ENCODE measurements at places on chromosomes 7 and 10.

DNA sequence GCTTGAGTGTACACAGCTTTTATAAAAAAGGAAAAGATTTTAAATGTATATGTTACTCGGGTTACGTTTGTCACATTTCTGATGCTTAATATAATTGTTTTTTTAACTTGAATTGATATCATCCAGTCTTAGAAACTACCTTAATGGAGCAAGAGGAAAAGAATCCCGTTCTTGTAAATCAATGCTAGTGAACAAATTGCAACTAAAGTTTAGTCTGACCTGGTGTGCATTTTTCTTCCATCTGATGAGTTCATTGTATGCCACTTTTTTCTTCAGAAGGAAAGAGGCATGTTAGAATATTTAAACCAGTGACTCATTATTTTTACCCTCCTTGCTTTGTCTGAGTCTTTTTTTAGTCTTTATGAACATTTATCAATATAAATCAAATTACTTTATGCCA, 34.7 kb downstream of the NET1 start:
- DNase-seq: no peak

DNA sequence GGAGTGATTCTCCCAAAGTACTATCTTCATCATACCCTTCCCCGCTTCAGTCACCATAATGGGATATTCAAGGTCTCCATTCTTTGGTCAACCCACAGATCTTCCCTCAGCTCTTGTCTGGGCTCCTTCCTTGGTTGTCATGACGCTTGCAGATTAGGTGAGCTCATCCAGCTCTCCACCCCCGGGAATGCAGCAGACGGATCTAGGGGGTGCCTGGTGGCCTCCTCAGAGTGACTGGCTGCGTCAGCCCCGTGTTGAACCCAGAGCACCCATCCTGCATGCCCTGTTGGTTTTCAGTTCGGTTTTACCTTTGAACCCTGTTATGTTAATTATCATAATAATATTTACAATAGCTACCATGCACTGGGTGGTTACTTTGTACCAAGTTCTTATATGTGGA, 6.4 kb downstream of the NEURL1 start:
- no peak for DNase-seq

GRCh38 chr10:122852261-122852660, 6.6 kb upstream of the CUZD1 start:
- no peak for DNase-seq

- DNase-seq: no peak
Measured at GRCh38 chr7:130367088-130367755, 13.1 kb upstream of the CPA1 start.

GRCh38 chr10:110067960-110068770, 60.4 kb downstream of the ADD3 start:
- DNase-seq: no peak

DNA sequence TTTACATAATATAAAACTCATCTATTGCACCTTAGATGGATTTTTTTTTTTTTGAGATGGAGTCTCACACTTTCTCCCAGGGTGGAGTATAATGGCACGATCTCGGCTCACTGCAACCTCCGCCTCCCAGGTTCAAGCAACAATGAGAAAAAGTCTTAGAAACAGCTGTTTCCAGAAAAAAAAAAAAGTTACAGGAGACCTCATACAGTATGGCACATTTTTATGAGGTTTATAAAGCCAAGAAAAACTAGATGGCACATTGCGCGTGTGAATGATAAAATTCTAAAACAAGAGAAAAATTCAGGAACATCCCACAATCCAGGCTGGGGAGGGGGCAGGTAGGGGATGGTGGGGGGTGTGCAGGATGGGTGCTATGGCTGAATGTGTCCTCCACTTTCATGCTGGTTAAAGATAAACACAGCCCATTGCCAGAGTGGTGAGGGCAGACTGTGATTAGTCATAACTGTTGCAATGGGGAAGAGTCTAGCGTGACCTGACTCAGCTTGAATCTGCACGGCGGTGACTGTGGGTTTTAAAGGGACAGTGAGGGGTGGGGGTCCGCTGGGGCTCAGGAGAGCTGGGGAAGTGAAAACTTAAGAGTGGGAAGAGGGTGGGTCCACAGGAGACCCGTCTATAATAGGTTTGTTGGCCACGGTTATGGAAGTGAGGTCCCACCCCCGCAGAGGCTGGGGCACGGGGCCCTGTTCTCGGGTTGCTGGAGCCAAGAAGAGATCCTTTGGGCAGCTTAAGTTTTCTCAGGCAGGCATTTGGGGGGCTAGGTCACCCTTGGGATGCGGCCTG, 11.9 kb upstream of the LRRC27 start:
- DNase-seq: peak; percentile 50

DNA sequence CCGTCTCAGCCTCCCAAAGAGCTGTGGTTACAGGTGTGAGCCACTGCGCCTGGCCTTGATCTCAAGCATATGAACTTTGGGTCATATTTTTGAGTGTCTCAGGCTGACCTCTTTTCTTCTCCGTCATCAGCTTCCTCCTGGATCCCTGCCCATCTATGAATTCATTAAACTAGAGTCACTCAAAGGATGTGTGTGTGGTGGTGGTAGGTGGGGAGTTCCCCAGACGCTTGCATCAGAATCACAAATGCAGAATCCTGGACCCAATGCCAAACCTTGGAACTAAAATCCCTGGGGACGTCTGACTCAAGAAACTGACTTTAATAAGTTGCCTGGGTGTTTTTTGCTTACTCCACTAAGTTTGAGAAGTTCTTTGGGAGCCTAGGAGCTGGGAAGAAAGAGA, 6.7 kb upstream of the CREB5 start:
- DNase-seq: no peak

DNA sequence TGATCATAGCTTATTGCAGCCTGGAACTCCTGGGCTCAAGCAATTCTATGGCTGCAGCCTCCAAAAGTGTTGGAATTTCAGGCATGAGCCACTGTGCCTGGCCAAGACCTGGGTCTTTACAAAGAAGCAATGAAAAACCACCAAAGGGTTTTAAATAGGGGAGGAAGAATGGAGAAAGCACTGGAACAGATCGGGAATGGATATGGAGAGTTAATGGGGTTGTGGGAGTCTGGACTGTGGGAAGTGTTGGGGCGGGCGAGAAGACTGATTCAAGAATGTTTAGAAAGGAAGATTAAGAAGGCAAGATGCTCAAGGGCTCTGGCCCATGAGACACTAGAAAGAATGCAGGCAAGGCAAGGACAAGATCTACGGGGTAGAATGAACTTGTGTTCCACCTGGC, 98.5 kb downstream of the CARD11 start:
- DNase-seq: no peak

- no peak for DNase-seq
Measured at GRCh38 chr10:125838802-125839575, 15.6 kb downstream of the BCCIP start.

DNA sequence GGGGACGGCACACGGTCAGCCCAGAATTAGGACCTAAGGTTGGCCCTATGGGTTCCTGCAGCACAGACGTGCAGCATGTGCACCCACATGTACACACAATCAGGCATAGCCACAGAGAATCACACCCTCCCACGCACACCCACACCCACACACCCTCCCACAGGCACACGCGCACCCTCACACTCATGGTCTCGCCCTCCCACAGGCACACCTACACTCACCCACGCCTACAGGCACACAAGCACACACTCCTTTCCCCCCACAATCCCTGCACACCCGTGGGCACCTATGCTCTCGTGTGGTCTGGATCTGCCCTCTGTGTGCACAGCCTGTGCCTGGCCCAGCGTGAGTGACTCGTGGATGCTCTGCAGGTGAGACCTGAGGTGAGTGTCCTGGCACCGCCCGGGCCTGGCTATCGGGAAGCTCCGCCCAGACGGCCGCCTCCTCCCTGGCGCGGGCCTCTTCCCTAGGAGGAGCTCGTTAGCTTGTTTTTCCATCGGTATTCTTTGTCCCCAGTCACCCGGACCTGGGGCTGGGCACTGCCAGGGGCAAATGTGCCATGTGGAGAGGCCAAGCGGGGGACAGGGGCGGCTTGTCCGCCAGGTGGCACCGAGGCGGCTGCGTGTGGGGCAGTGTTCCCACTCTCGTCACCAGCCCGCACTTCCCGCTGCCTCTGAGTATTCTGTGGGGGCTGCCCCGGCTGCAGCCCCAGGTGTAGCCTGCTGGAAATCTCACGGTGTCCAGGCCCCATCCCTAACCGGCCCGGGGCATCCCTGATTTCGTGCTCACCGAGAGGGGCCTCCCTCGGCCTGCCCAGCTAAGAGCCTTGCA, 110.2 kb upstream of the FAM20C start:
- DNase-seq: no peak

GRCh38 chr10:78901694-78902093, 167.1 kb upstream of the ZMIZ1 start:
- no peak for DNase-seq

GRCh38 chr7:137655804-137656203, 191.0 kb downstream of the DGKI start:
- no peak for DNase-seq

- no peak for DNase-seq
Measured at GRCh38 chr7:26179826-26180497, 20.6 kb downstream of the HNRNPA2B1 start.

DNA sequence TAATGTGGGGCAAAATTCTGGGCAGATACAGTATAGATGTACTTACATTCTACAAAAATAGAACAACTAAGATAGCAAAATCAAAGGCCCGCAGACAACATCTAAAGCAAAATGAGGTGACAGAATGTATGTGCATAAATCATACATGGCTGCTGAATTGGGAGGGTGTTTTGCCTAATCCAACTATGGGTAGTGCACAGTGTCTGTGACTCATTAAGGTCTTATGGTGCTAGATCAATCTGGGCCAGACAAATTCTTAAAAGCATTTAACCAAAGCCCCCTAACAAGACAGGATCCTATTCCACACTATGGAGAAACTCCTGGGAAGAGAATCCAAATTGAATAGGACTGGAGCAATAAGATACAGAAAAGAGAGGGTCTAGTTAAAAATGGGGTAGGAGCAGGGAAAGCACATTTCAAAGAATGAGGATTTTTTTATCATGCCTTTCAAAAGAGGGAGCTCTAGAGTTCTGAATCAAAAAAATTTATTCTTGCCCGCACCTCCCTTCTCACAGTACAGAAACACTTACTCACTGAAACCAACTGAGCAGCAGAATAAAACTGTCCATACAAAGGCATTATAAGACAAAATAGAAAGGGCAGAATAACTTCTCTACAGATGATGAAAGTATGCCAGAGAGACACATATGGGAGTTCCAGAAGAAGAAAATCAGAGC, 181.3 kb downstream of the RNLS start:
- no peak for DNase-seq

DNA sequence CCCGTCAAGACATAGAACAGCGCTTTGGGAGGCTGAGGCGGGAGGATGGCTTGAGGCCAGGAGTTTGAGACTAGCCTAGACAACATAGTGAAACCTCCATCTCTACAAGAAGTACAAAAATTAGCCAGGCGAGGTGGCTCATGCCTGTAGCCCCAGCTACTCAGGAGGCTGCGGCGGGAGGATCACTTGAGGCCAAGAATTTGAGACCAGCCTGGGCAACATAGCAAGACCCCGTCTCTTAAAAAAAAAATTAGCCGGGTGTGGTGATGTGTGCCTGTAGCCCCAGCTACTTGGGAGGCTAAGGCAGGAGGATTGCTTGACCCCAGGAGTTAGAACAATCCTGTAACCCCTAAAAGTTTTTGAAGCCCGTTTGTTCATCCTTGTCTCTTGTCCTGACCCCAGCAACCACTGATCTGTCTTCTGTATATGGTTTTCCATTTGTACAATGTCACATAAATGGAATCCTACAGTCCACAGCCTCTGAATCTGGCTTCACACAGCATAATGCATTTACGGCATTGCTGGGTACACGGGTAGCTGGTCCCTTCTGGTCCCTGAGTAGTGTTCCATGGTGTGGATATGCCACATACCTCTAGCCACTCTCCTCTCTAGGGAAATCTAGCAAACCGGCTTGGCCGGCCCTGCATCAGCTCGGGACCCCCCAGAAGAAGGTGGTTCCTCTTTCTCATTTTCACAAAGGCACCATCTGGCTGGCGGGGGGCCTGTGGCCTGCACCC, 8.4 kb downstream of the GTF2IRD1 start:
- no peak for DNase-seq
